CD8-positive, alpha-beta T cell (primary cell): ENCODE measurements at places on chromosomes 5 and 9. TPM values are rescaled to one million over a fixed set of nuclear protein-coding genes. Genes with fewer than 3 reads are reported as not detected.

SLC6A3 gene
- not detected for total RNA-seq

EDIL3 gene
- total RNA-seq, result not detected

MOB3B gene
- total RNA-seq, result 0.11 TPM

OMD gene
- not detected for total RNA-seq

CYLC2 gene
- total RNA-seq, result not detected

ANKRD18A gene
- 0.90 TPM for total RNA-seq
